Colonic mucosa (tissue), 4 donors: ENCODE measurements at places on chromosomes 4 and X.

- no peak for DNase-seq
Measured at GRCh38 chrX:81003491-81004185, 194.0 kb upstream of the BRWD3 start.

- DNase-seq, result no peak
Measured at GRCh38 chrX:129230168-129230567, 293.1 kb downstream of the SMARCA1 start.

GRCh38 chr4:98546910-98547594 lies 111.4 kb downstream of the TSPAN5 start:
- no peak for DNase-seq

GRCh38 chrX:42463706-42464490 lies 314.1 kb downstream of the PPP1R2C start:
- DNase-seq, result no peak

GRCh38 chrX:11663875-11664210 lies 1.9 kb downstream of the ARHGAP6 start:
- DNase-seq, result no peak

DNA sequence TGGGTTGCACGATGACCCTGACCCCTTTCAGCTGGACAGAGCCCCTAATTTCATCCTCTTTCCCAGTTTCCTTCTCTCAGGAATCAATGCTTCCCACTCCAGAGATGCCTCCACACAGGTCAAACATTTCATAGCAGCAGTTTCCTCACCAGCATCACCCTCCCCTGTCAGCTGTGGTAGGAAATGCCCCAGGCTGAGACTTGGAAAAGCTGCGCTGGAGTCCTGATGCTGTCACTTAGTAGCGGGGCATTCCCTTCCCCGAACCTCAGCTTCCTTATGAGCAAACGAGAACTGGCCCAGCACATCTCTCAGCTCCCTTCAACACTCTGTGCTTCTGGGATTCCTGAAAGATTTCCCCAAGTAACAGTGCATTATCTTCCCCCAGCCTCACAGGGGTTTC lies 2.7 kb downstream of the GJB1 start:
- DNase-seq, result no peak

- no peak for DNase-seq
Measured at GRCh38 chrX:3532581-3533085, 180.8 kb downstream of the PRKX start.

DNA sequence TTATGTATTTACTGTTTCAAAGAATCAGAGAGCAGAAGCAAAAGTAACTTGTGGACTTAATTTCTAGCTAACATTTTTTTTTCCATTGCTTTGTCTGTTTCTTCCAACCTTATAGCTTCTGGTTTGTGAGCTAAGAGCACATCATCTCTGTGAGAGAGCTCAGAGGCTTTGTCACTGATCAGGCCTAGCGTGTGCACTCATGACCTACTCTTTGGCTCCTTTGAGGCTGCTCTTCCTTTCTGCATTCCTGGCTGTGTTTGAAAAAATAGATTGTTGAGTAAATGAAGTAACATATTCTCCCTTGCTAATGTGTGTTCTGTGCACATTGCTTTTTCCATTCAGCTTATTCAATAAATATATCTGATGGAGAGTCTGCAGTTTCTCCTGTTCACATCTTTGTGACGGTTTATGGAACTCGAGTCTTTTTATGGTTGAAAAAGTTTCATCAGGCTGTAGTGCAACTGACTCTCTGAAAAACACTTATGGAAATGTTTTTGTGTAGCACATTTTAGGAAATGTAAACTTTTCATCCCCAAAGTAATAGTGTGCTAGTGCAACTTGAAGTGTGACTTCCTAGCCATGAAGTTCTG lies 133.0 kb downstream of the RAPGEF2 start:
- DNase-seq, result no peak

- DNase-seq, result no peak
Measured at GRCh38 chr4:124918559-124919122, 206.1 kb upstream of the ANKRD50 start.

GRCh38 chrX:118862091-118862490 lies 38.5 kb downstream of the ZCCHC12 start:
- DNase-seq, result no peak

- DNase-seq, result no peak
Measured at GRCh38 chrX:19496711-19497110, 18.6 kb downstream of the MAP3K15 start.

GRCh38 chrX:12137951-12138360 lies 317 bp upstream of the FRMPD4 start:
- no peak for DNase-seq

GRCh38 chr4:76898385-76898692 lies 395 bp upstream of the SOWAHB start:
- no peak for DNase-seq

DNA sequence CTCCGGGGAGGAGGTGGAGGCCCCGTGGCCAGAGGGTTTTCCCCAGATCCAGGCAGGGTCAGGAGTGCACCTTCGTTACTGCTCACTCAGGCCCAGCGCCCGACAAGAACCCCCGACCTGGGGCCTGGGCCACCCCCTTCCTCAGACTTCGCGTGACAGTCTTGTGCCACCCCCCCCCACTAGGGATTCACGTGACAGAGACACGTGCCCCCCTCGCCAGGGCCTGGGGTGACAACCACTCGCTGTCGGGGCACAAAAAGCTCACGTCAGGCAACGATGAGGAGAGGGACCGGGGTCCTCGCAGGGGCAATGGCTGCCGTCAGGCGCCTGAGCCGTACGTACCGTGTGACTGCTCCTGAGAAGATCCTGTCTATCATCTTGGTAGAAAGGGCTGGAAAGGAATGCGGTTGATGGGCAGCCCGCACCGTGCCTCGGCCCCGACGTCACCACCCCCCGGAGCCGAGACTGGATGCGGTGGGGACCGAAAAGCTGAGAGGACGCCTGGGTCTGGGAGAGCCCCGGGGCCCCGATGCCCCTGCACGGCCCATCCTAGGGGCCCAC lies 23.0 kb upstream of the GTPBP6 start:
- DNase-seq, result no peak

- no peak for DNase-seq
Measured at GRCh38 chr4:38612646-38613414, 51.2 kb upstream of the KLF3 start.
